GM12864 (cell line): ENCODE measurements at places on chromosomes 1 and 21.

GRCh38 chr1:193355178-193355577 lies 168.8 kb upstream of the B3GALT2 start:
- DNase-seq = no peak

DNA sequence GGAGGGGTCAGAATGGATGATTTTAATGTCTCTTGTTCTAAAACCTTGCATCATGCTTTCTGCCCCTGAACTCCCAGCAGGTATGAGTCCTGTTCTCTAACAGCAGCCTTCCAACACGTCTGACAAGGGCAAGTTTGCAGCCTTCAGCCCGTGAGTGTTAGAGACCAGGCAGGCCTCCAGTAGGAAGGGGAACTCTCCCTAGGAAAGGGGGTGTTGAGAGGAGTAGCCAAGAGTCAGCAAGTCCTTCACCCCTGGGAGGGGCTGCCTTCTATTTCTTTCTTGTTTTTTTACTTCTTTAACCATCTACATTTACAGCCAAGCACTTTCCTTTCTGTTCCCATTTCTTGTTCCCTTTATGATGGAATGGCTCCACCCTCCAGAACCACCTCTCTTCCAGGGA lies 14.2 kb downstream of the BATF3 start:
- no peak for DNase-seq

DNA sequence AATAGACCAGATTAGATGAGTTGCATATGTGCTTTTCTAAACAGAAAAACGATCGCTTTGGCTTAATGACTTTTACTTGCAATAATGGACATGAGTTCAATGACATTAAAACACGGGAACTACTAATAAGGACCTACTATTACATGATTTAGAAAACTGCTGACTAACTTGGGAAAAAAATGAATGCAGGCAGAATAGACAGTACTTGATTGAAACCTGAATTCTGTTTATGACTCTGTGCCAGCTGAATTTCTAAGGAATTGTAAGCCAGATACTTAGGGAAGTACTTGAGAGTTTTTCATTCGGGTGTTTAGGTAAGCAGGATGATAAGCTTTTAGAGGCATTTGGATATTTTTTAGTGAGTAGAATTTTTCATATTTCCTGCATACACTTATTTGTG lies 12.0 kb downstream of the ADGRL2 start:
- DNase-seq = no peak

DNA sequence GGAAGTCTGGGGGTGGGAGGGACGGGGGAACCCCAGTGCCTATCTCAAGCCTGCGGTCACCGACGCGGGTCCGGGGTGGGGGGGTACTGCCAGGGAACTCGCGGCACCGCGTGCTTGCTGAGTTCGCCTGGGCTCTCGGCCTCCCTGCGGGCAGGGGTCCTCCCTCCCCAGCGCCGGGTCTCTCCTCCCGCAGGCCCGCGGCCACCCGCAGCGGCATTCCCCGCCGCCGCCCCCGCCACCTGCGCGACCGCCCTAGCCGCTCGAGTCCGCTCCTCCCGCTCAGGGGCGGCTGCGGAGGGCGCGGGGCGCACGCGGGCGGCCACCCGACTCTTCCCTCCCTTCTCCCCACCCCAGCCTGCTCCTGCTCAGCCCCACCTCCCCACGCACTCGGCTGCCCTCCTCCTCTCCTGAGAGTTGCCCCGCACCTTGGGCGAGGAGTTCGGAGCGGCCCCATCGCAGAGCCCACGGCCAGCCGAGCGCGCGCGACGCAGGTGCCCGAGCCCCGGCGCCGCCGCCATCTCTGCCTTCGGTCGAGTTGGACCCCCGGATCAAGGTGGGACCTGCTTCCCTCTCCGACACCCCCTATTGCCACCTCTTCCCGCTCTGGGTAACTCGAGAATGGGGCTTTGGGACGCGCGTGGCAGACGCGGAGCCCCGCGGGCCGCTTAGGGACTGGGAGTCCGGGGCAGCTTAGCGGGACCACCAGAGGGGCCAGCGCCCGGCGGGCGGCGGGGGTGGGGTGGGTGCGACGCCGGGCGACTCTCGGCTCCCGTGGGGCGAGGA lies 105.0 kb downstream of the LEPR start:
- no peak for DNase-seq

GRCh38 chr1:236808005-236808404 lies 12.9 kb downstream of the MTR start:
- DNase-seq = no peak

- DNase-seq = no peak
Observed at GRCh38 chr1:161162052-161162451, 2.8 kb downstream of the USP21 start.

GRCh38 chr1:39973503-39974135 lies 18.7 kb downstream of the MFSD2A start:
- DNase-seq = peak; percentile 29

GRCh38 chr1:151800830-151801229 lies 4.4 kb downstream of the LINGO4 start:
- no peak for DNase-seq

GRCh38 chr1:202786804-202787203 lies 21.4 kb downstream of the KDM5B start:
- DNase-seq = no peak

- no peak for DNase-seq
Observed at GRCh38 chr1:6299557-6300165, 38.8 kb upstream of the GPR153 start.

GRCh38 chr21:35142036-35142815 lies 93.1 kb upstream of the RUNX1 start:
- no peak for DNase-seq

- DNase-seq = peak; percentile 40
Observed at GRCh38 chr1:40980453-40981121, 1.1 kb downstream of the CTPS1 start.

- no peak for DNase-seq
Observed at GRCh38 chr1:238619652-238620051, 728.9 kb upstream of the ZP4 start.

- DNase-seq = no peak
Observed at GRCh38 chr1:80640978-80641377, 1159.8 kb upstream of the ADGRL2 start.

- DNase-seq = no peak
Observed at GRCh38 chr1:230427981-230428380, 1.8 kb upstream of the PGBD5 start.

GRCh38 chr1:94797291-94797690 lies 22.9 kb upstream of the SLC44A3 start:
- DNase-seq = no peak
